Stimulated activated CD4-positive, alpha-beta T cell treated with anti-CD3 and anti-CD28 coated beads, Interleukin-12 subunit alpha, Interleukin-12 subunit beta, amount 100 ng/mL, for 24 hours (primary cell): ENCODE measurements at places on chromosomes 2 and 18.

- DNase-seq = no peak
Observed at GRCh38 chr2:219991116-219991515, 363.7 kb downstream of the SLC4A3 start.

DNA sequence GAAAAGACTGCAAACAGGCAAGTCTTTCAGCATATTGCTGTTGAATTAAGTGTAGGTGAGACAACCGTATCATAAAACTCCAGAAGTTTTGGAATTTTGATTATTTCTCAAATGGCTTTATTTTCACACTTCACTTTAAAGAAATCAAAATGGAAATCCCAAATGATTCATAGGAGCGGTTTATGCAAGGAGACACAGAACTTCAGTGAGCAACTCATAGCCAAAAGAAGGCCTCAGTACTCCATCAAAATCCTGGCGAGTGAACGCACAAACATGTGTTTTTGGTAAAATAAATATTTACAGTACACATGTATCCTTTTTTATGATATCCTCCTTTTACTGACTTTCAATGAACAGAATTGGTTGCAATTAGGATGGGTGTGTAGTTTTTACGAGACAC lies 140.4 kb upstream of the APCDD1 start:
- DNase-seq = no peak

GRCh38 chr2:237235383-237236095 lies 149.8 kb downstream of the COPS8 start:
- no peak for DNase-seq

- no peak for DNase-seq
Observed at GRCh38 chr2:15311201-15311907, 249.8 kb downstream of the NBAS start.

- no peak for DNase-seq
Observed at GRCh38 chr2:119475225-119475856, 43.7 kb downstream of the TMEM37 start.

GRCh38 chr18:35077937-35078336 lies 36.7 kb downstream of the MAPRE2 start:
- DNase-seq = no peak

- no peak for DNase-seq
Observed at GRCh38 chr2:26570083-26570430, 71.1 kb downstream of the CIB4 start.

DNA sequence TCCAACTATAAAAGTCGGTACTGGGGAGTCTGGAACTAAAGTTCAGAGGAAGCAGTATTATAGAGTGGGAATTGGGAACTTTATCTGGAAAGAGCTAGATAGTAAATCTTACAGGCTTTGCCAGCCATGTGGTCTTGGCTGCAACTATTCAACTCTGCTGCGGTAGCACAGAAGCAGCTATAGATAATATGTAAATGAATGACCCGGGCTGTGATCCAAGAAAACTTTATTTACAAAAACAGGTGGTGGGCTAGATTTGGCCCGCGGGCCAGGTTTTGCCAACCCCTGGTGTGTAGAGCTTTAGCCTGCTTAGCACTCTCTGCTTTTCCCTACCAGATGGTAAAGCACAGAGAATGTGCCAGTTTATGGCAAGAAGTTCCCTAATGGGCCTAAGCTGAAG lies 70.8 kb downstream of the TNP1 start:
- DNase-seq = no peak

DNA sequence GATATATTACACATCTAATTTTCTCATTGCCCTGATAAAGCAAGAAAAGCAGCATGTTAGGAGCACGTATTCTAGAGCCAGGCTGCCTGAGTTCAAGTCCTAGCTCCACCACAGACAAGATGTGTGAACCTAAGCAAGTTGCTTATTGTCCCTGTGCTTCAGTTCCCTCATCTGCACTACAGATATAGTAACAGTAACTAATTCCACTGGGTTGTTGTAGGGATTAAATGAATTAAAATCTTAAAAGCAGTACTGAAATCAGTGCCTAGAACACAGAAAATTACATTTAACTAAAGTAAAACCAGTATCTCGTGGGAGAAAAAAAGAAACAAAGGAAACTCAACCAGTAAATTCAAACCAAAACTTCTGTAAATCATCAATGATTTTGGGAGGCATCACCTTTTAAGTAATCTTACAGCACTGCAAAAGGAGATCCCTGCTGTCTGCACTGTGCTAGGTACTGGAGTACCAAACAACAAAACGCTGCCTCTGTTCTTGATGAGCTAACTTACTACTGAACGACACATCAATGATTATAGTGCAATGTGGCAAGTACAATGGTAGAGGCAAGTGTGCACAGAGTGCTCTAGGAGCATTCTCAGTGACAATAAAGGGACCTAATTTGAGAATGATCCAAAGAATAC lies 7.9 kb downstream of the MAP3K2 start:
- no peak for DNase-seq
